ENCODE measurements at places on chromosomes 6 and 20.

GRCh38 chr6:28948782-28949486 is 25.1 kb upstream of the TRIM27 start:
- DNase-seq, result no peak

DNA sequence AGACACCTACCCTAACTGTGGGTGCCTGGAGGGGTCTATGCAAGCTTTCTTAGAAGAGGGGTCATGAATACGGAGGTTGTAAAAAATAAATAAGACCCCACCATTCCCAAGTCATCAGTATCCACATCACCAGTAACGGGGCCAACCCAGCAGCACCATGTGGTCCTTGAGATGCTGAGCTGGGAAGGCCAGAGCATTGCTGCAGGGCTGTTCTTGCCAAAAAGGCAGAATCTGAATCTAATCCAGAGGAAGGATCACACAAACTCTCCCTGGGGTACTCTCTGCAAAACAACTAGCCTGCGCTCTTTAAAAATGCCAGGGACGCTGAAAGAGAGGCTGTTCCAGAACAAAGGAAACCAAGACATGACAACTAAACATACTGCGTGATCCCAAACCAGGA is 43.2 kb downstream of the SSR1 start:
- no peak for DNase-seq

- DNase-seq, result no peak
Observed at GRCh38 chr20:38932457-38933120, 6.4 kb downstream of the FAM83D start.

GRCh38 chr20:41176711-41177552 is 39.6 kb downstream of the PLCG1 start:
- no peak for DNase-seq

- no peak for DNase-seq
Observed at GRCh38 chr20:56518126-56518525, 6.4 kb upstream of the FAM209A start.

- DNase-seq, result no peak
Observed at GRCh38 chr20:62219101-62219991, 732 bp downstream of the HRH3 start.

DNA sequence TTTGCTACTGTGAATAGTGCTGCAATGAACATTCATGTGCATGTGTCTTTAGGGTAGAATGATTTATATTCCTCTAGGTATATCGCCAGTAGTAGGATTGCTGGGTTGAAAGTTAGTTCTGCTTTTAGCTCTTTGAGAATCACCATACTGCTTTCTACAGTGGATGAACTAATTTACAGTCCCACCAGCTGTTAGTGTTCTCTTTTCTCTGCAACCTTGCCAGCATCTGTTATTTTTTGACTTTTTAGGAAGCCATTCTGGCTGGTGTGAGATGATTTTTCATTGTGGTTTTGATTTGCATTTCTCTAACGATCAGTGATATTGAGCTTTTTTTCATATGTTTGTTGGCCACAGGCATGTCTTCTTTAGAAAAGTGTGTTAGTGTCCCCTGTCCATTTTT is 40.0 kb downstream of the PLG start:
- no peak for DNase-seq

DNA sequence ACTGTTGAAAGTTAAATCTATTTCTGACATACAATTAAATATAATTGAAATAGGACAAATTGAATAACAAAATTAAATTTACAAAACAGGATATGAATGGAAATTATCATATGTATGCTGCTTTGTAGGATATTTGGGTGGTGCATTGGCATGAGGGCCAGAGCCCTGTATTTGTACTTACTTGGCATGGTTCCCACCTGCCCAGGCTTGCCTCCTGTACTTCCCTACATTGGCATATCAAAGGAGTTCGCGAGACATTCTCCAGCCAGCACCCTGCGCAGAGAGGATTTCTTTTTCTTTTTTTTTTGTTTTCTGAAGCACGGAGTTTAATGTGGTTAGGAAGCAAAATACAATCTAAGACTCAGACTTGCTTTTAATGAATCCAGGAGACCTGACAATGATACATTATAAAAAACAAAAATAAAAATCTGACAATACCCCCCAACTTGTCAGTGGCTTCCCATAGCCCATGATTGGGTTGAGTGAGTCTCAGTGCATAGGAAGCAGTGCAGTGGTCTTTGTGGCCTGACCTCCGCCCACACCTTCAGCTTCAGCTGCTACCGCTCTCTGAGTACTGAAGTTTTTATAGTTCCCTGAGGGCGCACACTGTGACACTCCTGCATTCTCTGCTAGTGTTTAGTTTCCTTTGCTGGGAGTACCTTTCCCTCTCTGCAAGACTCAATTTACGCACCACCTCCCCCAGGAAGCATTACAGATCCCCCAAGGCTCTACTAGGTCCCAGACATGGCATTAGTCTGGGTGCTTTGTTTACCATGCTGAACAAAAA is 440.8 kb downstream of the UTRN start:
- DNase-seq, result no peak

GRCh38 chr6:3631186-3631585 is 120.3 kb downstream of the PXDC1 start:
- no peak for DNase-seq

- no peak for DNase-seq
Observed at GRCh38 chr20:39528436-39528835, 566.3 kb downstream of the DHX35 start.

DNA sequence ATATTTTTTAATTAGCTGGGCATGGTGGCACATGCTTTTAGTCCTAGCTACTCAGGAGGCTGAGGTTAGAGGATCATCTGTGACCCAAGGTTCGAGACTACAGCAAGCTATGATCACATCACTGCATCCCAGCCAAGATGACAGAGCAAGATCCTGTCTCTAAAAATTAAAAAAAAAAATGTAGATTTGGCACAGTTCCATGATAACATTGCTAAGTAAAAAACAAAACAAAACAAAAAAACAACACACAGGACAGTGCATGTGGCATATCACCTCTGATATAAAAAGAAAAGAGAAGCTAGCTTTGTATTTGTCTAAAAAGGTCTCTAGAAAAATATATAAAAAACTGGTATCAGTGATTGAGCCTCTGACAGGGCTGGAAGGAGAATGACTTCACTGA is 24.6 kb downstream of the RNF24 start:
- DNase-seq, result no peak

DNA sequence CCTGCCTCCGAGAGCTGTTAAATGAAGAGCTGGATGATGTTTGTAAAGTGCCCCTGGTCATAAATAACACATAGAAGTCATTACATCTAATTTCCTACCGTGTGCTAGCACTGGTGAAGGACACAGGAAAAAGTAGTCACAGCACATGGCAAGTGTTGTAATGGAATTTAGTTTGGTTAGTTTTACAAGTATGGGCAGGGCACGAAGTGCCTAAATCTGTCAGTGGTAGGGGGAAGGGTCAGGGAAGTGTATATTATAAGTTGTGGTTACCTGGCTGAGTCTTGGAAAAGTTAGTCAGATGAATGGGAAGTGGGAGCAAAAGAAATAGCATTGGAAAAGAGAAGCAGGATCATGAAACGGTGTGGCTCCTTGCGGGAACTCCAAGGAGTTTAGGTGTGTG is 1.6 kb downstream of the RIPPLY2 start:
- no peak for DNase-seq

- no peak for DNase-seq
Observed at GRCh38 chr6:125759184-125759902, 9.9 kb downstream of the HEY2 start.

GRCh38 chr6:19697744-19698290 is 139.4 kb upstream of the ID4 start:
- DNase-seq, result no peak
